Activated naive CD8-positive, alpha-beta T cell treated with anti-CD3 and anti-CD28 coated beads, Interleukin-2, amount 10 ng/mL, durations not matched to agents 7 days and 5 days (primary cell): ENCODE measurements at places on chromosomes 6 and 20. TPM values are rescaled to one million over a fixed set of nuclear protein-coding genes. Genes with fewer than 3 reads are reported as not detected.

DNA sequence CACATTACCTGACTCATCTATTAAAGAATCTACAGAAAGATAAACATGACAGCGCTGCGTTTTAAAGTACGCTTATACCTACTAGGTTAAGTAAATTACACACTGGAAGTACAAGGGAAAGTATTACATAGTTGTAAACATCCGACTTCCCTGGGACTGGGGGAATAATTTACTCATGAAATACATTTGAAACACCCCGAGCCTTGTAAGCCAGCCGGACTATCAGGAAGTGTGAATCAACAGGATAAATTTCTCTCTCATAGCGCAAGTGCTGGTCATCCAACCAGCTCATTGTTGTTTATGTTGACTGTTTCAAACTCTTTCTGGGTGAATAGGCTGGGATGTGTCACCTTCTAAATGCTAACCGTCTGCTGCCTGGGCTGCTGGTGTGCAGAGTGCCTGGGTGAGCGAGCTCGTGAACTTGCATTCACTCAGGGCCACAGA lies 4.9 kb downstream of the BMP6 start:
- H3K27ac ChIP-seq, result no peak overlapping the region
- H3K4me1 ChIP-seq, result peaks cover 9% of the 10 kb centered on the region
- no peak overlapping the region for H3K4me3 ChIP-seq
- DNase-seq, result no peak

- H3K36me3 ChIP-seq, result no peaks in the 10 kb centered on the region
- peaks cover 26% of the 10 kb centered on the region for H3K27me3 ChIP-seq
- DNase-seq, result no peak
- no peak overlapping the region for H3K4me3 ChIP-seq
- no peak overlapping the region for H3K27ac ChIP-seq
Measured at GRCh38 chr6:168949981-168950857, 303.4 kb downstream of the THBS2 start.

DNA sequence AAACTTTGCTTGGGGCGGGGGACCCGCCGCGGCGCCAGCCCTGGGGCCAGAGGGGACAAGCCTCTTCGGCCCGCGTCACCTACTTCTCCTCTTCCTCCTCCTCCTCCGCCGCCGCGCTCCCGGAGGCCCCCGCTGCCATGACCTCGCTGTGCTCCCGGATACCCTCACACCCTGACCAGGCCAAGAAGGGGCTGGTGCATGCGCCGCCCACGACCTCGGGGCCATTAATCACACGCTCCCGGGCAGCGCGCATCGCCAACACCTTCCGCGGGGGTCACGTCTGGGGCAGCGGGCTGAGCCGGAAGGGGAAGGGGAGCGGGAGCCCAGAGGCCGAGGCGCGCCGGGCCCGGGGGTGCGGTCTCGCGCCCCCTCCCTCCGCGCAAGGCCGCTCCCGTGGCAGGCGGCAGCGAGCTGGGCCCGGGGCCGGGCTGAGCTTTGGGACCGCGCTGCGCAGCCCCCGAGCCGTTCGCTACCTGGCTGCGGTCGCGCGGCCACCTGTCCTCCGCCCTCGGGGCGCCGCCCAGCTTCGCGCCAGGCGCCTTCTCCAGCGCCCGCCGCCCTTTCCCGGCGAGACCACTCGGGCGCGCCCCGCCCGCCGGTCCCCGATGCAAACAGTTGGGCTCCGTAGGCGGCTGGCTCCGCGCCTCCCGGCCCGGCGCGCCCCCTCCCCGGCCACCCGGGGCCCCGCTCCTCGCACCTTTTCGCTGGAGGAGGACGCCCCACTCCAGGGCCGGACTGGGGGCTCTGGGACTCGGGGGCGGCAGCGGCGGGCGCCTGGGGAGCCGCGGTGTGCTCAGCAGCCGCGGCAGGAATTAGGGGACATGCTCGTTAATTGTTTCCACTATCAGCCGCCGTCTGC lies 575 bp upstream of the CNR1 start:
- no peak overlapping the region for H3K27ac ChIP-seq
- peak; percentile 43 for DNase-seq
- H3K4me1 ChIP-seq, result peaks cover 9% of the 10 kb centered on the region
- H3K4me3 ChIP-seq, result peak overlapping the region; percentile 78
- H3K36me3 ChIP-seq, result no peaks in the 10 kb centered on the region

GRCh38 chr6:41463062-41463930 lies 82.9 kb upstream of the FOXP4 start:
- H3K36me3 ChIP-seq, result no peaks in the 10 kb centered on the region
- no peak overlapping the region for H3K4me3 ChIP-seq

DNA sequence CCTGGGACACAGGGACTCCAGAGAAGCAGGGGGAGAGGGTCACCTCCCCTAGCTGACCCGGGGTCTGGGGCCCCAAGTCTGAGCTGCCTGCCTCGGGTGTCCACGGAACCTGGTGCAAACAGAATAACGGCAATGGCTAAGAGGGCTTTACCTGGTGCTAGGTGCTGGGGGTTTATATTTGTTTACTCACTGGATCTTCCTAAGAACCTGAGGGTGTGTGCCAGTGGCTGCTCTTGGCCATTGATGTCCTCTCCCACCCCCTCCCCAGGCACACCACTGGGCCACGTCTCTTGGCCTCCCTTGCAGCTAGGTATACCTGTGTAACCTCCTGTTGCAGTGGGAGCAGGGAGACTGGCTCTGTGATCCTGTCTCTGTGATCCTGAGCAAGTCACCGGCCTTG lies 157.9 kb upstream of the MLN start:
- H3K27ac ChIP-seq, result no peak overlapping the region
- no peak overlapping the region for H3K4me3 ChIP-seq
- H3K27me3 ChIP-seq, result peaks cover 5% of the 10 kb centered on the region
- DNase-seq, result no peak
- no peaks in the 10 kb centered on the region for H3K36me3 ChIP-seq

DNA sequence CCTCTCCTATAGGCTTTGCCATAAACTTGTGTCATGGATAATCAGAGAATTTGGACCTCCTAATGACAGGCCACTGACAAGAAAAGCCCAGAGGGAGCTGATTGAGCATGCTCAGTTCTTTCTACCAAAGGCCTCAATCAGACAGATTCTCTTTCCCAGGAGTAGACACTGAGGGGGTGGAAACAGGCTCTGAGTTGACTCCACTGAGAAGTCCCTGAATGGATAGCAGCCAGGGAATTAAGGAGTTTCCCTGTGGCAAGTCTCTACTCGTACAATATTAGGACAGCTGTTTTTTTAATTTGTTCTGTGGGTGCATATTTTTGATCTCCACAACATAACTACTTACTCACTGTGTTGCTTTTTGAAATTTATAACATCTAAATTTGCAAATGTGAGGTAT lies 63.3 kb downstream of the SLC16A10 start:
- no peak for DNase-seq
- no peak overlapping the region for H3K27ac ChIP-seq
- peaks cover 16% of the 10 kb centered on the region for H3K4me1 ChIP-seq

- no peak overlapping the region for H3K4me3 ChIP-seq
- H3K36me3 ChIP-seq, result no peaks in the 10 kb centered on the region
- no peaks in the 10 kb centered on the region for H3K4me1 ChIP-seq
- H3K27me3 ChIP-seq, result no peaks in the 10 kb centered on the region
Measured at GRCh38 chr6:64672131-64672530, 1034.9 kb downstream of the EYS start.

GRCh38 chr6:20600831-20601230 lies 66.6 kb downstream of the CDKAL1 start:
- DNase-seq, result no peak
- H3K36me3 ChIP-seq, result peaks cover 37% of the 10 kb centered on the region
- H3K4me1 ChIP-seq, result no peaks in the 10 kb centered on the region
- H3K27me3 ChIP-seq, result no peaks in the 10 kb centered on the region
- no peak overlapping the region for H3K4me3 ChIP-seq

- H3K4me3 ChIP-seq, result no peak overlapping the region
- H3K4me1 ChIP-seq, result no peaks in the 10 kb centered on the region
- H3K27me3 ChIP-seq, result peaks cover 8% of the 10 kb centered on the region
- H3K27ac ChIP-seq, result no peak overlapping the region
- no peak for DNase-seq
Measured at GRCh38 chr20:61191096-61191495, 61.0 kb upstream of the CDH4 start.

DNA sequence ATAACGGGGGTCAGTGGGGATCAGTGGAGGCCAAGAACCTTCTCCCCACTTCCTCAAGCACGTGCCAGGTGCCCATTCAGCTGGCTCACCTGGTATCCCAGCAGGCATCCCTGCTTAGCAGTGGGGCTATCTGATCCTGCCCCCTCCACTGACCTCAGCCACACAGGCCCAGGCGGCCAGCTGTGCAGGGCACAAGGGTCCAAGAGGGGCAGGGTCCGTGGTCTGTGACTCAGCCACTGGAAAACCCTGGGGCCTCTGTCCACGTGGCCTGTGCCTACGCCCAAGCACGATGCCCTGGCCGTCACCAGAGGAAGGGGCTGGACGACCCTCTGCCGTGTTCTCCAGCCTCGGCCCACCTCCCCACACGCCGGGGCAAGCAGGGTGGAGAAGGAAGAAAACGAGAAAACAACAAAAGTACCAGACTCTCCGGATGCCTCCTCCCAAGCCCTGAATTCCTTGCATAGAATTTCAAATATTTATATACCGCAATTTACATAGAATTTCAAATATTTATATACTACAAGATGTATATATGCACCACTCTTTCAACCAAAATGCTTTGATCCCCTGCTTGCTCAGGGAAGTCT lies 12.1 kb downstream of the PXDC1 start:
- H3K36me3 ChIP-seq, result no peaks in the 10 kb centered on the region
- peaks cover 12% of the 10 kb centered on the region for H3K4me1 ChIP-seq
- H3K27ac ChIP-seq, result no peak overlapping the region
- no peak for DNase-seq
- H3K27me3 ChIP-seq, result peaks cover 19% of the 10 kb centered on the region

GRCh38 chr20:37202267-37202943 lies 23.1 kb upstream of the MROH8 start:
- H3K27ac ChIP-seq, result no peak overlapping the region
- DNase-seq, result no peak
- peaks cover 21% of the 10 kb centered on the region for H3K36me3 ChIP-seq
- H3K27me3 ChIP-seq, result no peaks in the 10 kb centered on the region
- H3K4me3 ChIP-seq, result no peak overlapping the region

GRCh38 chr6:157831018-157831369 lies 7.9 kb downstream of the SNX9 start:
- H3K4me1 ChIP-seq, result peaks cover 39% of the 10 kb centered on the region
- H3K36me3 ChIP-seq, result peaks cover 32% of the 10 kb centered on the region
- DNase-seq, result no peak
- no peak overlapping the region for H3K27ac ChIP-seq
- H3K27me3 ChIP-seq, result no peaks in the 10 kb centered on the region

DNA sequence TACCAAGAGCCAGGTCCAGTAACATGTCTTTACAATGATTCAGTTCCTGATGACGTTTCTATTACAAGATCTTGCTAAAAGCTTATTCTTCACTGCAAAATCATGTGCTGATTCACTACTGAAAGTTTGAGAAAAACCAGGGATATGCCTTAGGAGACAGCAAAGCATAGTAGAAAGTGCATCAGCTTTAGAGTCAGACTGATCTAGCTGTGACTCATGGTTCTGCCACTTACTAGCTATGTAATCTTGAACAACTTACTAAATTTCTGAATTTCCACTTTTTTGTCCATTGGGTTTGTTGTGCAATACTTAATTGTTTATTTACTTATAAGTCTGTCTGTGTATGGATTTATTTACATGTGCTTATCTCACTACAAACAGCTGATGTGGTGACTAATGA lies 198.5 kb upstream of the RSPO3 start:
- H3K27ac ChIP-seq, result no peak overlapping the region
- no peaks in the 10 kb centered on the region for H3K27me3 ChIP-seq
- H3K36me3 ChIP-seq, result no peaks in the 10 kb centered on the region

Gene PTK6
- total RNA-seq, result 0.11 TPM

Gene PTCRA
- total RNA-seq, result not detected

Gene HIVEP1
- total RNA-seq, result 30.1 TPM

Gene DDX43
- 3.5 TPM for total RNA-seq

Gene POLR1H
- total RNA-seq, result 55.5 TPM

Gene CCHCR1
- 52.5 TPM for total RNA-seq

Gene WFDC5
- total RNA-seq, result not detected

Gene UCKL1
- total RNA-seq, result 48.4 TPM

Gene FHL5
- total RNA-seq, result not detected

Gene VGLL2
- total RNA-seq, result not detected
